ENCODE measurements at places on chromosomes 13 and 19. TPM values are rescaled to one million over a fixed set of nuclear protein-coding genes. Genes with fewer than 3 reads are reported as not detected.
A peak's percentile ranks its signal among the peaks of the same experiment; 100 is the strongest.

The MEX3D gene
- total RNA-seq = 30.2 TPM

DNA sequence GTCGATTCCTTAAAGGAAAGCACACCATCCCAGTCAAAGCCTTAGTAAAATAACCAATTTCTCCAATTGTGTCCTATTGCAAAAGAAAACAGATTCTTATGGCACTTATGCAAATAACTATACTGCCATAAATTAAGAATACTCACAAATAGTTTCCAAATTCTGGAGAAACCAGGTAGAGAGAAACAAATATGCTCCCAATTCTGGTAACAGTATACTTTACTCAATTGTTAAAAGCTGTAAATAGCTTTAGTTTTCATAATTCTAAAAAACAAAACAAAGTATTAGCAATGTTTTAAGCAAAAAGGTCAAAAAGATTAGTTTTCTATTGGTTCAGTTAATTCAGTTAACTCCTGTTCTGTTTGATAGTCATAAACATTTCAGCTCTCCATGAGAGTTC, 18.2 kb upstream of the UBAC2 start:
- no peak for DNase-seq

GRCh38 chr13:25654322-25654721, 282.5 kb downstream of the ATP8A2 start:
- DNase-seq = no peak

- DNase-seq = no peak
Observed at GRCh38 chr19:46082728-46083050, 41.8 kb downstream of the IGFL3 start.

- peak; percentile 80 for DNase-seq
Observed at GRCh38 chr19:18478545-18479311, 40.8 kb upstream of the ISYNA1 start.

DNA sequence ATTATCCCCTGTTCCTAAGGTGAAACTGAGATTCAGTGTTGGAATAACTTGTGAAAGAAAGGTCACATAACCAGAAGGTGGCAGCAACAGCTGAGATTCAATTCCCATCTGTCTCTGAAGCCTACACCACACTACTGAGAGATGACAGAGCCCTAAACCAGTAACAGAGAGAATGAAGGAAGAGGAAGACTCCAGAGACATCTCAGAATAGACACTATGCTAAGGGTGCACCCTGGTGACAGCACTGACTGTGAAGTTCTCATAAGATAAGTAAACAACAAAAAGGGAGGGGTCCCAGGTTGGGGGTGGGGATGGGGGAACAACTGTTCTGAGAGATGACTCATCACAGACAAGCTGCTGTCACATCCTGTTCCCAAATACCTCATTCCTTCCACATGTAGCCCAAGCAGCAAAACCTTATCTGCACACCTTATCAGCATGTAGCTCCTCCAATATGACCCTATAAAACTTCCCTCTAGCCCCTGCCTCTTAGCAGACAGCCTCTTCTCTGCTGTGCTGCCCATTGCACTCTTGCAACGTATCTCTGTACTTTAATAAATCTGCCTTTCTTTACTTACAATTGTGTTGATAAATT, 46.5 kb downstream of the UTP14C start:
- DNase-seq = no peak

DNA sequence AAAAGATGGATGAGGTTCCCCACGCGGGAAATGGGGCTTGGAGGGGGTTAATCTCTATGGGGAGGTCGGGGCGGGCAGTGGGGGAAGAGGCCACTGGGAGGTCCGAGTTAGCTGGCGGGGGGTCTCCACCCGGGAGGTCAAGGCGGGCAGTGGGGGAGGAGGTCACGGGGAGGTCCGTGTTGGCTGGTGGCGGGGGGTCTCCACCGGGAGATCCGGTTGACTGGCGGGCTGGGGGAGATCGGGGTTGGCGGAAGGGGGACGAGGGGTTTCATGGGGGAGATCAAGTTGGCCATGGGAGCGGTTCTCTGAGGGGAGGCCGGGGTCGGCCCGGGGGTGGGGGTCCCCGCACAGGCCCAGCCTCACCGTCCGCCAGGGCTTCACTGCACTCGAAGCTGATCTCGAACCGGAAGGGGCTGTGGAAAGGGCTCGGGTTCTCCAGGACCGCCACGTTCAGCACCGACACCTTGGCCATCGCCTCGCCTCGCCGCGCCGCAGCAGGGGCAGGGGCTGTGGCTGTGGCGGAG, 342 bp downstream of the ASF1B start:
- DNase-seq = no peak

GRCh38 chr19:39415111-39416046, 2.9 kb downstream of the PLEKHG2 start:
- DNase-seq = no peak

DNA sequence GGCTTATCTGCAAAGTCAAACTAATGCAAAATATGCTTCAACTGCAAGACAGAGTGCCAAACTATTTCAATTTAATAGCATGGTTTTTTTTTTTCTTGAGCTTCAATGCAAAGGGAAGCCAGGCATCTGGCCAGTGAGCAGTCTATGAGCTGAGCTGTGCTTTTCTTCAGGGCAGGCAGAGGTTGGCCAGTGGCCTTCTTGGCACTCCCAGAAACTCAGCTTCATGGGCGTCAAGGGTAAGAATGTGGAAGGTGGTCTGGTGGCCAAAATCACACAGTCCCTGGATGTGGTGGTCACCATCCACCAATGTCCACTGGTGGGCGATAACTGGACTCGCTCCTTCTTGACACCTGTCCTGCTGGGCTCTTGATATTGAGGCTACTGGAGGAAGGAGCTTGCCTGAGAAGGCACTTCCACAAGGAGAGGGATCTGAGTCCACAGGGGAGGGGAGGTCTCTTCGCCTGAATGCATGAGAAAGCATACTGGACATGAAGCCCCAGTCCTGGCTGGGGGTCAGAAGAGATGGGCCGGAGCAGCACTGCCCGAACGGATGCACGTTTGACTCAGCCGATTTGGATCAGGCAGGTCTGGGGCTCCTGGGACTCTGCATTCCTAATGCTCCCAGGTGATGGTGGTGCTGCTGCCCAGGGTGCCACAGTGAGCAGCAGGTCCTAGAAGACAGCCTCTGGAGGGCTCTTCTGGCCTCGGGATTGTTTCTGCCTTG, 17.1 kb downstream of the COL4A2 start:
- no peak for DNase-seq

GRCh38 chr13:28329395-28330158, 165.4 kb downstream of the FLT1 start:
- DNase-seq = no peak

- DNase-seq = no peak
Observed at GRCh38 chr13:53513226-53513625, 484.6 kb downstream of the OLFM4 start.

- DNase-seq = peak; percentile 68
Observed at GRCh38 chr13:113981194-113981605, 7.3 kb upstream of the C13orf46 start.

DNA sequence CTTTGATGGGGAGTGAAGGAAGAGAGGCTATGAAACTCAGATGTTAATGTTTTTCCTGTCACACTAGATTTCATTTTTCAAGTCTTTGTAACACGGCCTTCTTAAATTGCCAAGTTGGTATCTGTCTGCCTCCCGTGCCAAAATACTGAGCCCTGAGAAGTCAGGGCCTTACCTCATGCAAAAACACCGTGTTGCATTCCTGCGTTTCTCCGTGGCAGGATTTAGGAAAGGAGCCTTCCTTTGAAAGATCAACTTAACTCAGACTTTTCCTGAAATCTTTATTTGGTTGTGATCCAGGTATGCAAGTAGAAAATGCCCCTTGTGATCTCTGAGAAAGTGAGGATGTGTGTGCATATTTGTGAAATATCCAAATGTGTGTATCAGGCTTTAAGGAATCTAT, 1291.0 kb upstream of the SLC10A2 start:
- no peak for DNase-seq

DNA sequence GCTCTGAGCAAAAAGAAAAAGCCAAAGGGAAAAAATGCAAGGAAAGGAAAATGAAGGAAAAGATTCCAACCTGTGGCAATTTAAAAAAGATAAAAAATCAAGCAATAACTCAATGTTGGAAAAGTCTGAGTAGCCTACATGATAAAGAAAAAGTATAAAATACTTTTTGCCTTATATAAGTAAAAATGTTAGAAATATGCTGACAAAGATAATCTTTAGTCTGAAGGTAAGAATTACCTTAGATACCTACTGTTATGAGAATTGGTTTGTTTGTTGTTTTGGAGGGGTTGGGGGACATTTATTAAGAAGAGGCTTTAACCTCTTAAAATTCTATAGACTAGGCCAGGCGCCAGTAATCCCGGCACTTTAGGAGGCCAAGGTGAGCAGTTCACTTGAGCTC, 29.7 kb upstream of the CPB2 start:
- DNase-seq = no peak

DNA sequence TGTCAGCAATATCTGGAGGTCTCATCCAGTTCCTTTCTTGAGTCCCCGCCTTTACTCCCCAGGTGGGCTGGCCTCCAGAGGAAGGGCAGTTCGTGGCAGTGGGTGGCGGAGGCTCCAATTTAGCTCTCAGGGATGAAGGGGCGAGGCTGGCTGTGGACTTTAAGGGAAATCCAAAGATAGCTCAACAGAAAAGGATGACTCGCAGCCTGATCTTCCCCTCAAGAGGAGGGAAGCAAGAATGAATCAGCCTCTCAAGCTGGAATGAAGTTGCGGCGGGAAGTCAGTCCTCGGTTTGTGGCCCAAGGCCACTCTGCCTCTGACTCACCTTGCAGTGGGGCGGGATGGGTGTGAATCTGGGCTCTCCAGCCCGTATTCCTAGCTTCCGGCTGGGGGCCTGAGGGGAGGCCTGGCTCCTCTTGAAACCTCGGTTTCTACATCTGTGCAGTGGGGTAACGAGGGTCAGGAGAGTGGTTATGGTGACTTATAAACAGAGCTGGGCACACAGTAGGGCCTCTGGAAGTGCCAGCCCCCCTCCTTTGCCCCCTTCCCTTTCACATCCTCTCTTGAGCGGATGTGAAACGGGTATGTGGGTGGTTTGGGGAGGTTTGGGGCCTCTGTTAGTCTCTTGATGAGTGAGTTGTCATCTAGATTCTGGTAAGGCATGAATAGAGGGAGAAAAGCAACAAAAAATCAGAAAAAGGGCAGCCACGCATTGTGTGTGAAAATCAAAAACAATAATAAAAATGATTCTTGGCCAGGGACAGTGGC, 10.5 kb upstream of the SMG9 start:
- DNase-seq = peak; percentile 21

- DNase-seq = no peak
Observed at GRCh38 chr13:104296286-104296685, 1230.1 kb upstream of the SLC10A2 start.

GRCh38 chr19:9961103-9961502, 24.8 kb upstream of the OLFM2 start:
- DNase-seq = no peak

DNA sequence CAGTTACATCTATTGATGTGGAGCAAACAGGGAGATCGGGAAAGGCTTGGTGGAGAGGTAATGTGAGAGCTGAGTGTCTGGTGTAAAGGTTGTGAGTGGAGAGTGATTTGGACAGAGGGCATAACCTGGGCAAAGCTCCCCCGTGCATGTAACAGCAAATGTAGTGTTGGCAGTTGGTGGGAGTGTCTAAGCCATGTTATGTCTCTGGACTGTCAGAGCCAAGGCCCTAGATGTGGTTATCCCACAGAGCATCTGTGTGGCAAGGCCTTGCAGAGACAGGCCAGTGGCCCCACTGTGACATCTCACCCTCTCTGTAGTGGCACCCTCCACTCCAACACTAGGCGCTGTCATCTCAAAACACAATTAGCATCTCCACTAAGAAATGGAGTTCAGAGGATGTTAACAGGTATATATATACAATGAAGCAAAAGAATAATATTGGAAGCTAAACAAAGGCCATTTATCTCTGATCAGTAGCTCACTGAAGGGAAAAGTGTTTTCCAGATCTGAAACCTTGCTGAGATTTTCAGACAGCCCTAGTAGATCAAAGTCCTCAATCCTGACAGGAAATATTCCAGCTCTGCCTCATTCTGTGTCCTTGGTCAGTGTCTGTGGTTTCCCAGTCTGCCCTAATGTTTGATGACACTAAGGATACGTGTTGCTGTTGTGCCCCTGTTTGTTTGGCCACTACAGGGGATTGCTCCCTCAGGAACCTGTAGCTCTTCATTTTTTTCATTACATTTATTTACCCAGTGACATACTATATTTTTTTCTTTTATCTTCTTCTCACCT, 20.2 kb downstream of the POLR1D start:
- no peak for DNase-seq

DNA sequence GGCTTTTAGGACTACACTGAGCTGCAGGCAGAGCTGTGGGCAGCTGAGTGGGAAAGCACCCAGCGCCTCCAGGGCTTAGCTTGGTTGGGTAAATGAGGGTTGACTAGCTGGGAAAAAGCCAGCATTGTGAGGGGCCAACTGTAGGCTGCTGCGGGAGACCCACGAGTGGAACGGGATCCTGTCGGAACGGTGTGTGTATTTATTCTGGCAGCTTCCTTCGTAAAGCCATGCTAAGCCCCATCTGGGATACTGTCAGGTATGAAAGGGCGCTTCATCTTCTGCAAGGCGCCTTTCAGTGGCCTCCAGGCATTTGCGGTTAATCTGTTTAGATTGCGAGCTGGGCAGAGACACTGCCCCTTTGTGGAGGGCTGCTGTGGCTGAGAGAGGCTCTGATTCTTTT, 39.5 kb upstream of the CNMD start:
- DNase-seq = no peak

GRCh38 chr19:56699552-56699951, 28.0 kb upstream of the ZNF835 start:
- DNase-seq = no peak

- DNase-seq = no peak
Observed at GRCh38 chr19:35314031-35314430, 15.0 kb upstream of the CD22 start.

DNA sequence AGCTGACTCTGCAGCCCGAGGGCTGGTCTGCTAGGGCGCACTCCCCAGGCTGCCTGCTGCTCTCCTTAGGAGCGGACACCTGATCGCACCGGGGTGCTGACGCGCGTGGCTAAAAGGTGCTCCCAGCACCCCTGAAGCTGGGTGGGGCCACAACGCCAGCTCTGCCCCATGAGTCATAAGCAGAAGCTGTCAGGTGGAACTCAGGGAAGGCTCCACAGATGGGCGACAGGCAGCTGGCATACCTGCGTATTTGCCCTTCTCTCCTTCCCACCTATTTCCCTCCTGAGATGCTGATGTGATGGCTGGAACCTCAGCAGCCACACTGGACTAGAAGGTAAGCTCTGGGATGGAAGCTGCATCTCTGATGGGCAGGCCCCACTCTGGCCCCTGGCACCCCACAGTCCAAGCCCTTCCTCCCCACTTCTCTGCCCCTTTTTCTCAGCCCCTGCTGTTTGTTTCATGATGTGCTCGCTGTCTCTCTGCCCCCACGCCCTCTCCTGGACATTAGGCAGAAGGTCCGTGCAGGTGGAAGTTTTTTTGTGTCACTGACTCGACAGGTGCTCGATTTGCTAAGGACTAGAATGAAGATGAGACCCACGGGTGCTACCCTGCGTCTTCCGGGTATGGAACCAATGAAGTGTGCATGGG, 30.3 kb upstream of the CACTIN start:
- no peak for DNase-seq
